ENCODE measurements at places on chromosomes 2 and 18. TPM values are rescaled to one million over a fixed set of nuclear protein-coding genes. Genes with fewer than 3 reads are reported as not detected.

The KCNIP3 gene
- 8.4 TPM for total RNA-seq

- peak; percentile 74 for DNase-seq
Measured at GRCh38 chr2:216742411-216742810, 47.1 kb upstream of the IGFBP5 start.

The MALL gene
- total RNA-seq: 9.9 TPM

GRCh38 chr2:15729709-15730544, 138.3 kb downstream of the DDX1 start:
- no peak for DNase-seq

The TPO gene
- 7.0 TPM for total RNA-seq

GRCh38 chr2:96264656-96265348, 995 bp downstream of the TMEM127 start:
- DNase-seq: peak; percentile 49

DNA sequence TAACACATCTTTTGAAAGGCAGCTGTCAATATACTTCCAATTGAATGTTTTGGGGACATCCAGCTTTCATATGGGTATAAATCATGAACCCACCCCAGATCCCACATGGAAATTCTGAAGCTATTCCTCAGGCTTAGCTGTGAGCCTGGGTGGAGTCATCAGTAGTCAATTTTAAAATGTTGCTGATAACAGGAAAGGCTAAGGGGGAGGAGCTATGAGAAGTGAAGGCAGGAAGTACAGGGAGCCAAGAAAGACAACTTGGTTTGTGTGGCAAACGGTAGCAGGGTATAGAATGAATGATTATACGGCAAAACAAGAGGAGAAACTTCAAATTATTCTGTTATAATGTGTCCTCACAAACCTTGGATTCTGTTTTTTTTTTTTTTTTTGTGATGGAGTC, 108.6 kb downstream of the QPCT start:
- DNase-seq: no peak

The ASAP2 gene
- 10.7 TPM for total RNA-seq

DNA sequence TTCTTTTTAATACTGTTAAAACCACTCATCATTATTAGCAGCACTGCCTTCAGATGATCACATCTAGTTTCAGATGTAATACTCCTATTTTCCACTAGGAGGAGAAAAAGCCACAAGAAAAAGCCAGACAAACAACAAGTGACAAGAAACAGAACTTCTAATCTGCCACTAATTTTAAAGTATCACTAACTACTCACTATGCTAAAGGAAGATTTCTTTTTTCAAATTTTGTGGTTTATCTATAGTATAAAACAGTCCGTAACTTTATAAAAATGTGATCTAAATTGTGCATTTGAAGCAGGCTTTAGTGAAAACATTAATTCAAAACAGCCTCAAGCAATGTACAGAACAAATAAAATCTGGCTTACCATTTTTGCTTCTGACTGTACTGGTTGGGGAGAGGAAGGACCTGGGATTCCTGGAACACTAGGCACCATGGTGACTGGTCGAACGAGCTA, 56.8 kb downstream of the ATF2 start:
- no peak for DNase-seq

- DNase-seq: no peak
Measured at GRCh38 chr2:174729797-174730697, 34.2 kb downstream of the CHRNA1 start.

The PLEK gene
- total RNA-seq: 4.7 TPM

The MGAT4A gene
- 20.0 TPM for total RNA-seq

The TEKT4 gene
- total RNA-seq: not detected

DNA sequence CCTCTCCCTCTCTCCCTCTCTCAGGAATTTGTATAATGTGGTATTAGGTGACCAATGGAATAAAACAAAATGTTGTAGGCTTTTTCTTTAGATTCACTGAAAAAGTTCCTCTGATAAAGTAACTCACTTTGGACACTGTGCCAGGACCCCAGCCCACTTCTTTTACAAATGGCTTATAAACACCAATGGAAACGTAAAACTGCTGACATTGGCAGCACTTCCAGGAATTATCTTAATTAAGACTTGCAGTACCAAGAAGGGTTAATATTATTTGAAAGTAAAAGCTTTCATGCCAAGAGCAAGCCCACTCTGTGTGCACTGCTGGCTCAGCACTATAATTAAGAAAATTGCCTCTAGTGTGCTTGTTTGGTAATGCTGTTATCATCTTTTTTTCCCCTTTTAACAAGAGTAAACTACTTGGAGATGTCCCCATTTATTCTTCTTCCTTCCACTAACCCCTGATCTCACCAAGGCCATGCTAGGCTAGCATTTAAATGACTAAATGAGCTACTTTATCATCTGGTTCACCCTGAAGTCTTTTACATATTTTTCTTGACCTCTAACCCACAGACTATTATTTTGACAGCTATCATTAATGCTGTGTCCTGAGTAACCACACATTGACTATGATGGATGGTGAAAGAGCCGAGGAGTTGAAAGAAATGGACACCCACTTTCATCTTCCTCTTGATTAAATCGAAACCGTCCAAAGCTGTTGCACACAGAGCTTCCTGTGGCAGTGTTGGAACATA, 232.2 kb upstream of the ETAA1 start:
- no peak for DNase-seq

GRCh38 chr2:44364604-44365003, 2.9 kb downstream of the CAMKMT start:
- DNase-seq: no peak

The MATN3 gene
- 0.16 TPM for total RNA-seq

GRCh38 chr2:24816884-24817283, 23.7 kb downstream of the CENPO start:
- DNase-seq: no peak

The UGT1A6 gene
- 0.32 TPM for total RNA-seq

The FHOD3 gene
- 317 TPM for total RNA-seq

GRCh38 chr2:107811411-107811810, 15.3 kb upstream of the RGPD4 start:
- DNase-seq: no peak

DNA sequence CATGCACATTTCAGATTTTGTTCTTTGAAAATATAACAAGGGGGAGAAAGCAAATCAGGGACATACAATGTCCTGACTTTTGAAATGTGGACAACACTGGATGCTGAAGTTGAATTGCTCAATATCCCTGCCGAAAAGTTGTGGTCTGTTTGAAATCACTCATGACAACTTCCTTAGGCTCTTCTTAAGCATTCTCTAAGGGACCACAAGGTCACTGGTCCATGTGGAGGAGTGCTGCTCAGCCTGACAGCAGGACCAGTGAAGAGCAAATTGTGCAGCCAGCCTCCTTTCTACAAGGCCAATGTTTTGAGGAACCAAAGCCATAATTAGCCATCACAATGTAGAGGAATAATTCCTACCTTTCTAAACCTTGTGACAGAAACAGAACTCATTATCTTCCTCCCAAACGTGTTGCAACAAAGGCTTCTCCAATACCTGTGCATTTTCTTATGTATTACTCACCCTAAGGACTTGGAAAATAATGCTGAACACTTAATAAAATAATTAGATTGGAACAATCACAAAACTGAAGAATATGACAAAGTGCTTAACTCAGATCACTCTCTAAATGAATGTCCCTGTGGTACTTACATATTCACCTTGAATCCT, 1477.6 kb upstream of the NXPH2 start:
- DNase-seq: no peak

DNA sequence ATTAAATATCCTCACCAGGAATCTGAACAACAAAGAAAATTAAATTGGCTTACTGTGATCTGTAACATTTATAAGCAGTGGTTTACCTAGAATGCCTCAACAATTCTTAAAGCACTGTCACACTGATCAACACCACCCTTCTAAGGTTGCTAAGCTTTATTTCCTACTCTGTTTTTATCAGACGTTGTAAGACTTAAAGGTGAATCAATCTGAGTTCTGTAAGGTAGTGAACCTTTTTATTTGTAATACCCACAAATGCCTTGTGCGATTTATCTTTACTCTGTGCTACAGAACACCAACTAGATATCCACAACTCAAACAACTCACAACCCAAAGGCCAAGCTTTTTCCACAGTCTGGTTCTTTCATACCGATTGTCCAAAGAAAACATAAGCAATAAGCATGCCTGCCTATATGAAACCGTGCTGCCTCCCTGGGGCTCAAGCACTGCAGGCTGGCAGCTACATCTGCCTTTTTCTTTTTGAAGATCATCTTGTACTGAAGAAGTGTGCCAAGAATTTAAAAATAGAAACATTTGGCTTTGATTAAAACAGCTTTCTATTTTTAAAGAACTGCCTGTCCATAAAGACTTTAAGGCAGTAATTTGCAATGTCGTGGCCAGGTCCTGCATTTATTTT, 490.7 kb downstream of the NUP35 start:
- DNase-seq: peak; percentile 42

- no peak for DNase-seq
Measured at GRCh38 chr2:23452853-23453420, 68.0 kb downstream of the KLHL29 start.

DNA sequence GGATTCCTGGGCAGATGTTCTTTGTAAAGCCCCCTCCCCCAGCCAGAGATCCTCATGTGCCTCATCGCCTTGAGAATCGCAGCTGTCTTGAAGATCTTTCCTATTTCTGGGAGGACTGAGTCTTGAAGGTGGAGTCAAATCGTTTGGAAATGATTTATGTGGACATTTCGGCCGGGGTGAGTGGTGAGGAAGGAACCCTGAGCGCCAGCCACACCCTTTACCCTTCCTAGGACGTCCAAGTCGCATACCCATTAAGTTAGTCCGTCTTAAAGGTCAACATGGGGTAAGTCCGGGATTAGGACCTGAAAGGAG, 84.9 kb upstream of the ZCCHC2 start:
- DNase-seq: peak; percentile 49

- DNase-seq: no peak
Measured at GRCh38 chr2:153235516-153235915, 243.0 kb downstream of the RPRM start.
